ENCODE measurements at places on chromosomes 1 and 21.

- no peak for DNase-seq
Measured at GRCh38 chr1:161427733-161428516, 60.2 kb upstream of the CFAP126 start.

DNA sequence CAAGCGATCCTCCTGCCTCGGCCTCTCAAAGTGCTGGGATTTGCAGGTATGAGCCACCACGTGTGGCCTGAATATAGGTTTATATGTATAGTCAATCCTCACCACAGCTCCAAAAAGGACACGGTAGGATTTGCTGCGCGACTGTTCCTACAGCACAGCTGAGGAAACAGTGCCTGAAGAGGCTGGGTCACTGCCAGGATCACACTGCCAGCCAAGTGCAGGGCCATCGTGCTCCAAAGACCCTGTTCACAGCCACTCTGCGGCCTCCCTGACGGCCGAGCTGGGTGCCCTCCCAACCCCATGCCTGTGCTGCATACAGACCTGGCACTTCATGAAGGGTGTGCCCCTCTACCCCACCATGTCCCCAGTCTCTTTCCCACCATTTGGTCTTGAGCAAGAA, 71.4 kb downstream of the MRPL37 start:
- no peak for DNase-seq

GRCh38 chr1:228969953-228970800, 234.9 kb downstream of the RHOU start:
- peak; percentile 12 for DNase-seq

- no peak for DNase-seq
Measured at GRCh38 chr21:45449658-45450422, 44.9 kb downstream of the COL18A1 start.

GRCh38 chr1:147757015-147757990, 3.1 kb downstream of the GJA5 start:
- no peak for DNase-seq

GRCh38 chr1:186418503-186418902, 42.4 kb downstream of the PDC start:
- DNase-seq, result no peak
